ENCODE measurements at places on chromosomes 1 and 21.

- DNase-seq, result no peak
These were observed at the start of gene ITLN1 for GRCh38 chr1:160885042-160885441. Gene ITLN1 (minus strand): TSS chr1:160885180. CDS start chr1:160884877, 303 bp downstream.

DNA sequence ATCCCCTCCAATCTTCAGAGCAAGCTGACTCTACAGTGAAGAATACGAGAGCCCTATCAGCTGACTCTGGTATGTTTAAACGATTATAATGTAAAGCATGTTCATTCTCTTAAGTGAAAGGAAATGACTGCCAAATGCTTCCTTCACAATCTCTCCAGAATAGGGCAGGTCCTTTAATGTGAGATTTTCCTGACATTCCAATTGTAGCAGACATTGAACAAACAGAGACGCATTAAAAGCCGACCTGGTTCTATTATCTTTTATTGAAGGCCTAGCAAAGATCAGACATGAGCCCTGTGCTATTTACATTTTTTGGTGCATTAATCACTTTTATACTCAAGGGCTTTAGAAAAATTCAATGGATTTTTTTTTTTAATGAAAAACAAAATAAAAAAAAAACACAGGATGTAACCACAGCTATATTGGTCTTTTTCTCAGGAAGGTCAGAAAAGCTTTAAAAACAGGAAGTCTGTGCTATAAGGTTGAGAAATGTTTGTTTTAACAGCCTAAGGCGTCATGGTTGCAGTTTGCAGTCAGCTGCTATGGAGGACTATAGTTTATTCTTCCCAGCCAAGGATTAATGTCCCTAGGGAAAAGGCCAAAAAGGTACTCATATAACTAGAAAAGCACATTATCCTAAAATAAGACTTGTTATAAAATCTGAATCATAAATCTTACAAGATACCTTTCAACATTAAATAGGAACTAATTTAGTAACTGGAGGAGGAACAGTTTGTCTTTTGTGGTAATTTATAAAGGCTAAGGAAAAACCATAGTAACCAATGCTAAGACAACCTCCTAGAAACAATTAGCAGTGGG, 104.8 kb downstream of the RERE start:
- peak; percentile 89 for DNase-seq

GRCh38 chr1:182095946-182096345, 34.4 kb upstream of the ZNF648 start:
- DNase-seq, result no peak

DNA sequence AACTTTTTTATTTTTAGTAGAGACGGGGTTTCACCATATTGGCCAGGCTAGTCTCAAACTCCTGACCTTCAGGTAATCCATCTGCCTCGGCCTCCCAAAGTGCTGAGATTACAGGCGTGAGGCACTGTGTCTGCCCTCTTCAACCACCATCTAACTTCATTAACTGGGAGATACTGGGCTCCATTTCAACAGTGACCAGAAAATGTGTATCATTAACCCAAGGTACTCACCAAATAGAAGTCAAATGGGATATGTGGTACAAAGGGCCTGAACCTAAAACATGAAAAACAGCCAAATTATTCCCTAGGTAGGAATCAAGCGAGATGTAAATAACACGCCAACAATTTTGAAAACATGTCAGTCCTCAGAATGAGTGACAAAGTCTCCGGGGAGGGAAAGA, 1.2 kb downstream of the ILF2 start:
- no peak for DNase-seq

GRCh38 chr1:47226121-47226838, 5.7 kb downstream of the TAL1 start:
- no peak for DNase-seq

DNA sequence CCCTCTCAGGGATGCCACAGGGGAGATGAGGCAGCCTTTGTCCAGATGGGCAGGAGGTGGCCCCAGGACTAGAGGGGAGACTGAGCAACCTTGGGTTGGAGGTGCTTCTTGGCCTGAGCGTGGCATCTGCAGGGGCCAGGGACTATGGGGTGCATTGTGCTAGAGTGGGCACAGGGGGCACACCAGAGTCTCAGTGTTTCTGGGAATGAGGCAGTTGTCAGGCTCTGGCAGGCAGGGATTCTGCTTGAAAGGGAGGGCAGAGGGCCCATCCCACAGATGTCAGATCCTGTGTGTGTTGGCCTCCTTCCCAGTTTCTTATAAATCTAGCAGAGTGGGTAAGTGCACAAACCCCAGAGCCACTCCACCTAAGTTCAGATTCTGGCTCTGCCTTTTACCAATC, 13.7 kb downstream of the LGR6 start:
- peak; percentile 76 for DNase-seq

DNA sequence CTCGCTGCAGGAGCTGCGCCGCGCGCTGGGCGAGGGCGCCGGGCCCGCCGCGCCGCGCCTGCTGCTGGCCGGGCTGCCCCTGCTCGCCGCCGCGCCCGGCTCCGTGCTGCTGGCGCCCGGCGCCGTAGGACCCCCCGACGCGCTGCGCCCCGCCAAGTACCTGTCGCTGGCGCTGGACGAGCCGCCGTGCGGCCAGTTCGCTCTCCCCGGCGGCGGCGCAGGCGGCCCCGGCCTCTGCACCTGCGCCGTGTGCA, 730 bp downstream of the OLIG1 start:
- no peak for DNase-seq

- no peak for DNase-seq
These were observed 21.1 kb downstream of the C1orf115 start for GRCh38 chr1:220711056-220711809.

DNA sequence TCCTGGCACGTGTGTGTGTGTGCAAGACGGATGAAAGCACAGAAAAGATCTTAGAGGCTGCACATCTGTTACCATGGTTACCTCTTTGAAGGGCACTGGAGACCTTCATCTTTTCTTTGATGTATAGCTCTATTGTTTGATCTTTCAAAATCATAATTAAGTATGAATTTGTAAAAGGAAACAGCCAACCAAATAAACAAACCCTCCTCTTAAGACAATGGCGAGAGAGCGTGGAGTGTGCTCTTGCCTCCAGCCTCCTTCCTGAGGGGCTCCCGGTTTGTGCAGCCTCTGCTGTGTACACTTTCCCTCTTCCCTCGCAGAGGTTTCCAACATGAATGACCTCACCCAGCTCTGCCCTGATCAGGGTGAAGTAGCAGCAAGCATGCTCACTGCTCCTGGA, 27.9 kb downstream of the CACNA1S start:
- DNase-seq, result no peak

- DNase-seq, result no peak
These were observed 21.2 kb downstream of the AGRN start for GRCh38 chr1:1041092-1041523.

Measured in fibroblast of lung (primary cell).